ENCODE measurements at places on chromosomes 3 and 15.

- DNase-seq: no peak
Measured at GRCh38 chr3:145294572-145294971, 866.4 kb downstream of the PLOD2 start.

GRCh38 chr15:48929661-48930060, 34.1 kb downstream of the SHC4 start:
- DNase-seq: no peak

- DNase-seq: no peak
Measured at GRCh38 chr15:94480289-94480834, 249.0 kb downstream of the MCTP2 start.

DNA sequence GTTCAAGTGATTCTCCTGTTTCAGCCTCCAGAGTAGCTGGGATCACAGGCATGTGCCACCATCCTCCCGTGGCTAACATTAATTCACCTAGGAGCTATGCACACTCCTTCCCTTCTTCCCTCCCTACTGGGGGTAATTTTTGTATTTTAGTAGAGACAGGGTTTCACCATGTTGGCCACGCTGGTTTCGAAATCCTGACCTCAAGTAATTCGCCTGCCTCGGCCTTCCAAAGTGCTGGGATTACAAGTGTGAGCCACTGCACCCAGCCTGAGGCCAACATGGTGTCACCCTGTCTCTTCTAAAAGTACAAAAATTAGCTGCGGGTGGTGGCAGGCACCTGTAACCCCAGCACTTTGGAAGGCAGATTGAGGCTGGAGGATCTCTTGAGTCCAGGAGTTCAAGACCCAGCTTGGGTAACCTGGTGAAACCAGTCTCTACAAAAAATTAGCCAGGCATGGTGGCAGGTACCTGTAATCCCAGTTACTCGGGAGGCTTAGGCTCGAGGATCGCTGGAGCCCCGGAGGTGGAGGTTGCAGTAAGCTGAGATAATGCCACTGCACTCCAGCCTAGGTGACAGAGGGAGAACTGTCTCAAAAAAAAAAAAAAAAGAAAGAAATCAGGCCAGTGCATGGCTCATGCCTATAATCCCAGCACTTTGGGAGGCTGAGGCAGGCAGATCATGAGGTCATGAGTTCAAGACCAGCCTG, 6.1 kb downstream of the RNU5B-1 start:
- DNase-seq: no peak

- DNase-seq: no peak
Measured at GRCh38 chr3:109284071-109284470, 32.2 kb downstream of the DPPA2 start.
